ENCODE measurements at places on chromosomes 13 and 19.
A peak's percentile ranks its signal among the peaks of the same experiment; 100 is the strongest.

- DNase-seq: no peak
- peaks cover 22% of the 10 kb centered on the region for H3K4me1 ChIP-seq
- H3K4me3 ChIP-seq: peak overlapping the region; percentile 94
- peak overlapping the region; percentile 27 for H3K27ac ChIP-seq
- no peaks in the 10 kb centered on the region for H3K27me3 ChIP-seq
Measured at GRCh38 chr19:19064098-19064722, 416 bp downstream of the SLC25A42 start.

- no peak overlapping the region for H3K4me3 ChIP-seq
- peak; percentile 70 for DNase-seq
- no peaks in the 10 kb centered on the region for H3K36me3 ChIP-seq
- peak overlapping the region; percentile 99 for H3K27ac ChIP-seq
- peaks cover 43% of the 10 kb centered on the region for H3K27me3 ChIP-seq
Measured at GRCh38 chr19:54469496-54469934, 3.6 kb downstream of the CDC42EP5 start.

DNA sequence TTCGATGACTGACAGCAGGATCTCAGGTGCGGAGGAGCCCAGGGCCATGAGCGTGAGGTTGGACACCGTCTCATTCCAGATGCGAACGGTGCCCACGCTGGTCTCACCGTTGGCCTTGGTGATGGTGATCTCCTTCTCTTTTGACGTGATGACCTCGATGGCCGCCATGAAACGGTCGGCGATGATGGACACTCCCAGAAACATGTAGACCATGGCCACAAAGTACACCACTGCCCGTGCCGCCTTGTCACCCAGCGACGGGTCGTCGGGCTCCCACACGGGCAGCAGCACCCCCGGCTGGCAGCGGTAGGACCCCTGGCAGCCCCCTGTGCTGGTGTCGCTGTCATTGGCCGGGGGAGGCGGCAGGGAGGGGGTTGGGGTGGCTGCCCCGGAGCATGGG is 5.7 kb downstream of the SLC8A2 start:
- H3K4me1 ChIP-seq: no peaks in the 10 kb centered on the region
- no peaks in the 10 kb centered on the region for H3K27me3 ChIP-seq
- no peak overlapping the region for H3K4me3 ChIP-seq
- no peak overlapping the region for H3K27ac ChIP-seq
- H3K36me3 ChIP-seq: no peaks in the 10 kb centered on the region

DNA sequence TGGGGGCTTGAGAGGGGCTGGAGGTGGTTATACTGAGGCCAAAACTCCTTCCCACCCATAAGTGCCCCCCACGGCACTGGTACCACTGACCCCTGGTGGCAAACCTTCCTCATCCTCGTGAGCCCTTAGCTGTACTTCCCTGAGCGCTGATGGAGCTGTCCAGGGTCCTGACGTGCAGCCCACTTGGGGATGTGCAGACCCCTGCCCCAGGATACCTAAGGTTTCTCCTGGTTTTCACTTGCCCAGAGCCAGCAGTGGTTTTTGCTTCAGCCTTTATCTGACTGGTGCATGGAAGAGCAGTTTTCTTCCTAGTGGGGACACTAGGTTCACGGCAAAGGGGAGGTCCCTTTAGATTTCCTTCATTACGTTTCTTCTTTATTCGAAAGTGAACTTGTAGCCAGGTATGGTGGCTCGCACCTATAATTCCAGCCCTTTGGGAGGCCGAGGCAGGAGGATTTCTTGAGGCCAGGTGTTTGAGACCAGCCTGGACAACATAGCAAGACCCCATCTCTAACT is 28.7 kb upstream of the KCTD15 start:
- no peaks in the 10 kb centered on the region for H3K27me3 ChIP-seq
- no peak for DNase-seq
- H3K27ac ChIP-seq: no peak overlapping the region
- H3K36me3 ChIP-seq: no peaks in the 10 kb centered on the region
- H3K4me3 ChIP-seq: no peak overlapping the region

DNA sequence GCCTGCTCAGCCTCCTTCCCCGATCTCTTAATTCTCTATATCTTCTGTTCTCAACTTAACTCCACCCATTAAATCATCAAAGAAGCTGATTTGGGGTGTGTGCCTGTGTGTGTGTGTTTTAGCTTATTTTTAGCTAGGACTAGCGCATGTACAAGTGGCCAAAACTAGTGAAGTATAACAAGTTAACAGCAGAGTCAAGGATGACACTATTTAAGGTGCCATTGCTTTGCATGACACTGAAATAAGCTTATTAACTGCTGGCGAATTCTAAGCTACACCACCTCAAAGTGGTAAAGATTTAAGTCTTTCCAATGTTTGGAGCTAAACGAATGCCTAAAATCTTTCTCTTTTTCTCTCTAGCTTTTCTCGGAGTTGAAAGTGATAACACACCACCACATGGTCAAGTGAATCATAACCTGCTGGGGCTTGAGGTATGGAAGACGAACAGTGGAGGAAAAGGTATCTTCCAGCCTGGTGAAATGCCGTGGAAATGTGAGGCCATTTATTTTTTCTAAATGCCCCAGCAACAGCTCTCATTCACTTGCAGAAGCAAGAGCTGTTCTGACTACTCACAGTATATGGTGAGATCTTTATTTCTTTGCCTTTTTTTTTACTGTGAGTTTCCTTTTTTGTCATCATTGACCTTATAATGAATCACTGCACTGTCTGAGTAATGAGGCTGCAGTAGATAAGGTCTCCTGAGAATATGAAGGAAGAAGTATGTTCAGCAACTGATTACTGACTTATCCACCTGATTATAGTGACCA is 570.3 kb downstream of the PCDH9 start:
- no peak for DNase-seq
- no peaks in the 10 kb centered on the region for H3K36me3 ChIP-seq
- H3K27me3 ChIP-seq: no peaks in the 10 kb centered on the region
